ENCODE measurements at places on chromosomes 3 and 15.

DNA sequence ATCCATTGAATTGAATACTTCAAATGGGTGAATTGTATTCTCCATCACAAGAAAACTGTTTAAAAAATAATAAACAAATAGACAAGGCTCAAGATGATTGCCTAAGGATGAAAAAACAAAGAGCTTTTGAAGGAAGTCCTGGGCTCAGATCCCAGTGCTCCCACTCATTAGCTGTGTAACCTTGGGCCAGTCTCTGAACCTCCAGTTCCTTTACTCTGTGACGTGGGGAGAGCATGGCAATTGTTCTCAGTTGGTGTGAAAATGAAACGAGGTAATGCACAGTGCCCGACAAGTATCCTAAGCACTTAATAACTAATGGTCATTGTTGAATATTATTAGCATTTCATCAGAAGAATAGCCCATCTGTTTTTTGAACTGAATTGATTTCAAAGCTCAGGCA is 40.7 kb downstream of the TNIK start:
- peak; percentile 56 for DNase-seq

DNA sequence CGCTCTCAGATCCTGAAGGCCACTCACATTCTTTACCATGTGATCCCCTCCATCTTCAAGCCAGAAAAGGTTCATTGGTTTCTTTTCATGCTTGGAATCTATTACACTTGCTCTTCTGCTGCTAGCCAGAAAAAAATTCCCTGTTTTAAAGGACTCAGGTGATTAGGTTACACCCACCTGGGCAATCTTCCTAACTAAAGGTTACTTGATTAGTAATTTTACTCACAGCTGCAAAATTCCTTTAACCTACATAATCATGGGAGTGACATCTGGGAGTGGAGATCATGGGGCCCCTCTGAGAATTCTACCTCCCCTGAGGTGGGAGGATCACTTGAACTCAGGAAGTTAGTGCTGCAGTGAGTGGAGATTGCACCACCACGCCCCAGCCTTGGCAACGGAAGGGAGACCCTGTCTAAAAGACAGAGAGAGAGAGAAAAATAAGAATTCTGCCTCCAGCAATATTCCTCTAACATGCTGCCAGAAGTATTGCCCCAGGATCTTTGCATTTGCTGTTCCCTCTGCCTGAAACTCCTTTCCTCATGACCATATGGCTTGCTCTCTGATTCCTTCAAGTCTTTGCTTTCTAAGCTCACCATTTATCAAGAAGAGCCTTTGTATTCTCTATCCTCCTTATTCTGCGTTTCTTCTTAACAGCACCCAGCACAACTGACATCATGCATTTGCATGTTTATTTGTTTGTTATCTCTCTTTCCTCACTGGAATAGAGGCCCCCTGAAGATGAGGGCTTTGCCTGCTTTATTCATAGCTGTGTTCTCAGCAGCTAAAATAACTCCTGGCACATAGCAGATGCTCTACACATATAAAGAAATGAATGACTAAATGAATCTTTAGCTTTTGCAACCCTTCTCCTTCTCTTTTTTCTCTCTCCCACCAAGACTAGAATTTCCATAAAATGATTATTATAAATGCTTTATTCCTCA is 68.2 kb downstream of the EDEM1 start:
- no peak for DNase-seq

DNA sequence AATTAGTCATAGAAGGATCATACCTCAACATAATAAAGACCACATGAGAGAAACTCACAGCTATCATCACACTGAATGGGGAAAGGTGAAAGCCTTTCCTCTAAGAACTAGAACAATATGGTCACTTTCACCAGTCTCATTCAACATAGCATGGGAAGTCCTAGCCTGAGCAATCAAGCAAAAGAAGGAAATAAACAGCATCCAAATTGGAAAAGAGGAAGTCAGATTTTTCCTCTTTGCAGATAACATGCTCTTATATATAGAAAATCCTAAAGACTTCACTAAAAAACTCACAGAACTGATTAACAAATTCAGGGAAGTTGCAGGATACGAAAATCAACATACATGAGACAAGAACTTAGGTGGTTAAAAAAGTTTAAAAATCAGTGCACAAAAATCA is 24.7 kb downstream of the MAP3K13 start:
- DNase-seq, result no peak

DNA sequence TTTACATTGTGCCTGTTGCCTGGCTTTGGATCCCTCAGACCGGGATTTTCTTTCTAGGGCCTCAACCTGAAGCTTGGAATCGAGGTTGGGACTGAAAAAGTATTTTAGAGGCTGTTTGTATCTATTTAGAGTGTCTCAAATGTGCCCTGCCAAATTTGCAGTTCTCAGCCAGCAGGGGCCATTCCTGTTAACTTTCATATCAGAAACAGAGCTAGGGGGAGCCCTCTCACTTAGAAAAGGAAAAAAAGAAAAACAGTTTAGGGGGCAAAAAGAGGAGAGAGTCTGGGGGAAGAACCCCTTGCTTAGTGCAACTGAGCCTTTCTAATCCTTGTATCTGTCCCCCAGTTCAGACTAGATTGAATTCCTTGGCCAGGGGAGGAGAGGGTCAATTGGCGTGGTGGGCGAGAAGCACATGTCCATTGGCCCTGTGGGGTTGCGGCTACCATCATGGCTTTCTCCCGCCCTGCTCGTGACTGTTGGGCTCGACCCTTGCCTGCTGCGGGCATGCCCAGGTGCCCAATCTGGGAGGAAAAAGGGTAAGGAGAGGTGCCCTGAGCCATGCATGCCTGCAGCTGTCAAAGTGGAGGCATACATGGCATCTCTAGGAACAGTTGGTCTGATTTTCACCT is 101.6 kb downstream of the CFAP44 start:
- DNase-seq, result no peak

GRCh38 chr3:135869439-135870105 is 96.0 kb upstream of the PPP2R3A start:
- DNase-seq, result no peak

GRCh38 chr15:47890397-47891150 is 173.3 kb downstream of the SEMA6D start:
- no peak for DNase-seq

- DNase-seq, result peak; percentile 43
Observed at GRCh38 chr3:129837065-129837642, 56.4 kb downstream of the TMCC1 start.

DNA sequence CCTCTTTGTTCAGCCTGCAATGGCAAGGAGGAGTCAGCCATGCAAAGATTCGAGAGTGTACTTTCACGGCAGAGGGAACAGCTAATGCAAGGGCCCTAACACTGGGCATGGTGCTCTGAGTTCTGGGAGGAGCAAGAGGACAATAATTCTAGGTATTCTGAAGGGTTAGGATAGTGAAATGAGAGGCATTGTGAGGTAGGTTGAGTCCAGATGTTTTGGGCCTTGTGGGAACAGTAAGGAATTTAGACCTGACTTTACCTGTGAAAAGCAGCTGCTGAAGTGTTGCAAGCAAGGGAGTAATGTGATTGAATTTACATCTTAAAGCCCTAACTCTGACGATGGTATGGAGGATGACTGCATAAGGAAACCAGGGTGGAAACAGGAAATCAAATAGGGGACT is 211.6 kb downstream of the CNTN3 start:
- DNase-seq, result no peak

DNA sequence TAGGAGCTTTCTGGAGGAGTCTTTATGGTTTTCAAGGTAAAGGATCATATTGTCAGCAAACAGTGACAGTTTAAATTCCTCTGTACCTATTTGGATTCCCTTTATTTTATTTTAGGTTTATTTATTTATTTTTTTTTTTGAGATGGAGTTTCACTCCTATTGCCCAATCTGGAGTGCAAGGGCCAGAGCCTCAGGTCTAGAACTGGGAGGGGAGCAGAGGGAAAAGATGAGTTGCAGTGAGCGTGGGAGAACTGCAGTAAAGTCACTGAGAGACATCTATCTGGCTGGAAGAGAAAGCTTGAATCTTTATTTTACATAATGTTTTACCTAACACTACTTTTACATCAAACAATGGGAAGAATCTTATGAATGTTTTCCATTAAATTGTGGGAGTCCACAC is 49.5 kb upstream of the GK5 start:
- peak; percentile 20 for DNase-seq

DNA sequence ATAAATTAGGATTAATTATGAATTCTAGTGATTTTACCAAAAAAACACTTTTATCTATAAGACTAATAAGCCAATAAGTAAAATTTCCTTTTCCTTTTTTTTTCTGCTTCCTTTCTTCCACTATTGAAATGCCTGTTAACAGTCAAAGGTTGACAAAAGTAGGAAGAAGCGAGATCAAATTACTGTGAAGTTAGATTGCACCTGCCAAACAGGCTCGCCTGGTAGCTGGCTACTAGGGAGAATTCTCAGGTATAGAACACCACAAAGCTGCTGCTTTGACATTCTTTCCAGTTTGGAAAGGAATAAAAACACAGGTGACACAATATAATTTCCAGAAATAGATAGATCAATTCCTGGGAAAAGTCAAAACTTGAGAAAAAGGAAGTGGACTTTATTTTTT is 749.0 kb downstream of the NSUN3 start:
- DNase-seq, result no peak

GRCh38 chr3:174907027-174907426 is 47.9 kb downstream of the NAALADL2 start:
- peak; percentile 22 for DNase-seq

- no peak for DNase-seq
Observed at GRCh38 chr3:104523136-104523535, 843.6 kb upstream of the ALCAM start.

DNA sequence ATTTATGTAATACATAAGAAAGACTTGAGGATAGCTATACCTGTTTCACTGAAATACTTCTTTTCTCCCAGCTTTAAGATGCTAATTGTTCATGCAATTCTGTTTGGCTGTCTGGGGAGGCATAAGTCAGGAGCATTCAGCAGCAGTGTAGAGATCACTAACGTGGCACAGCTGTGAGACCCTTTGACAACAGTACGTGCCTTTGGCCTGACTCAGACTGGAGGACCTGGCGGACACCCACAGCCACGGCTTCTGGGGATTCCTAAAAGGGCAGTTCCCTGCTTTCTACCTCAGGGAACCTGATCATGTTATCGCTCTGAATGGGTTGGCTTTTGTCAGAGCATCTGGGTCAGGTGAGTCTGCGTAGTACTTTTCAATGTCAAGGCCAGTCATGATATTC is 295.0 kb upstream of the ICE2 start:
- DNase-seq, result no peak

- no peak for DNase-seq
Observed at GRCh38 chr3:169758359-169758994, 6.4 kb downstream of the TERC start.

DNA sequence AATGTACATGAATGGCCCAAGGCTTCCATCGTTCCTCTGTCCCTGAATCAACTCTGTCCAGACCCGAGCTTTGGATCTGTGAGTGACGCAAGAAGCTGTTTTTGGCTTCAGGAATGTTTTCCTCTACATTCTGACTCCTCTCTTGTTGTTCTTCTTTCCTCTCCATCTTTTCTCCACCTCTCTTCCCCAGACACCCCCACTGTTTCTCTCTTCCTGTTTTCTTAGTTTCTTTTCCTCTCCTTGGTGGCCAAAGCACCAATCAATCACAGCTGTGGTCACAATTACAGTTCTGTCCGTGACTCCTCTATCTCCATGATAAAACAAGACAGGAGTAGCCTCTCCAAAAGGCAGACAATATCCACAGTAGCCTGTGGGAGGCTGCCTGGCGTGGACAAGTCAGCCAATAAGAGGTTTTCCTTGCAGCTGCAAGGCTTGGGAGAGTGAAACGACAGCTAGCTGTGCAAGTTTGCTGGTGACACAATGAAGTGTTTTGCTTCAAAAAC is 4.9 kb upstream of the TMEM212 start:
- peak; percentile 96 for DNase-seq

DNA sequence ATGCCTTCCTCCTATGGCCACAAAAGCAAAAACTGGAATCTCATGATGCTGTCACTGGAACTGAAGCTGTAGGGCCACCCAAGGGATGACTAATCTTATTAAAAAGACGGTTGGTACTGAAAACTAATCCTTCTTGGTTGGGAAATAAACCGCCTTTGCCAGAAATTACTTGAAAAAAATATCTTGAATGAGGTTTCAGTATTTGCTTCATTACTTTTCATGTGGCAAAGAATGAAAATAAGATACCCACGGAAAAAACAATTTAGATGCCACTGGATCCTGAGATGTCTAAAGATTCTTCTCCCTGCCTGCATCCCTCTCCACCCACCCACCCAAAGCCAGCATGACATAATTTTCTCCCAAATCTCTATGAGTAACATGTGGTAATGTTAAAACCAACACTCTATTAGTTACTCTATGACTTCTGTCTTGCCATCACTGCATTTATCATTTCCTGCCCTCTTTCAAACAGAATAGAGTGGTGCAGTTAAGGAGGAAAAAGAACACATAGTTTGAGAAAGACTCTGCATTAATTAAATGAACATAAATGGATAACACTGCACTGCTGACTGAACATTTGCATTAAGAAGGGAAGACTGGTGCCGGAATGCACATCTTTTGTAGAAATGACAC is 111.8 kb upstream of the DPH6 start:
- DNase-seq, result peak; percentile 51

DNA sequence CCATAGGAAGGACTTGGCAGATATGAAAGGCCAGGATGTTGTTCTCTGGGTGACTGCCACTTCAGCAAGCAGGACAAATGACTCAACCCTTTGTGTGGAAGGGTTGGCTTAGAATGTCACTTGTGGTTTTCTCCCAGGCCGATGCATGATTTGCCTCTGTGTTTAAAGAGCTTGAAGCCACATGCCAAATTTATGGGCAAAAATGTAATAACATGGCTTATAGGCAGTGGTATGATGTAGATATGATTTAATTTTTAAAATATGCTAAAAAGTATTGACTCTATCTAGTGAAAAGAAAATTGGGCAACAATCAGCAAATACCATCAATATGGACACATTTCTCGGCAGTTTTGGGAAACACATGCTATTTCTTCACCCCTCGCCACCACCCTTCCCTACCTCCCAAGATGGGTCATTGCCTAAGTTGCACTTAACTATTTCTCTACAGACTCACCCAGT is 114.6 kb downstream of the CYP19A1 start:
- peak; percentile 78 for DNase-seq

DNA sequence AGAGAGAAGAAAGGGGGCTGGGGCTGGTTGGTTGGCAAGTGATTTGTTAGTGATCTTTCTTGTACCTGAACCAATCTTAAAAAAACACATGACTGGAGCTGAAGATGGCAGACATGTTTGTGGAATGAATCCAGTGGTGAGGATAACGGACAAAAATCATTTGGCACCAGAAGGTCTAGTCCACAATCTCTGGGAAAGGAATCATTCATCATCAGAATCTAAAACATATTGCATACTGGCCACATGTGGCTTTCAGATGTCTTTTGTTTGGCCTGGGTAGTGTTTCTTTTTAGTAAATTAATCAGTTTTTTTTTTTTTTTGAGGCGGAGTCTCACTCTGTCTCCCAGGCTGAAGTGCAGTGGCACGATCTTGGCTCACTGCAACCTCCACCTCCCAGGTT is 5.0 kb downstream of the NEK11 start:
- no peak for DNase-seq

GRCh38 chr3:35633332-35634124 is 5.8 kb upstream of the ARPP21 start:
- peak; percentile 7 for DNase-seq

- DNase-seq, result peak; percentile 28
Observed at GRCh38 chr3:184582646-184583577, 21.3 kb downstream of the EPHB3 start.

GRCh38 chr3:112335434-112335781 is 2.5 kb downstream of the CD200 start:
- no peak for DNase-seq

GRCh38 chr3:71317749-71318457 is 265.6 kb downstream of the FOXP1 start:
- no peak for DNase-seq

Measured in fibroblast of pulmonary artery (primary cell).